ENCODE measurements at places on chromosomes 3 and 15. TPM values are rescaled to one million over a fixed set of nuclear protein-coding genes. Genes with fewer than 3 reads are reported as not detected.

The ONECUT1 gene
- not detected for polyA plus RNA-seq

The B3GALNT1 gene
- polyA plus RNA-seq = 0.32 TPM

The TFRC gene
- 53.5 TPM for polyA plus RNA-seq

The NR2E3 gene
- 0.18 TPM for polyA plus RNA-seq

The COL7A1 gene
- polyA plus RNA-seq = 7.1 TPM

The SCG5 gene
- polyA plus RNA-seq = 11.0 TPM

All from SK-N-SH (cell line).